ENCODE measurements at places on chromosomes 7 and 10. TPM values are rescaled to one million over a fixed set of nuclear protein-coding genes. Genes with fewer than 3 reads are reported as not detected.

DNA sequence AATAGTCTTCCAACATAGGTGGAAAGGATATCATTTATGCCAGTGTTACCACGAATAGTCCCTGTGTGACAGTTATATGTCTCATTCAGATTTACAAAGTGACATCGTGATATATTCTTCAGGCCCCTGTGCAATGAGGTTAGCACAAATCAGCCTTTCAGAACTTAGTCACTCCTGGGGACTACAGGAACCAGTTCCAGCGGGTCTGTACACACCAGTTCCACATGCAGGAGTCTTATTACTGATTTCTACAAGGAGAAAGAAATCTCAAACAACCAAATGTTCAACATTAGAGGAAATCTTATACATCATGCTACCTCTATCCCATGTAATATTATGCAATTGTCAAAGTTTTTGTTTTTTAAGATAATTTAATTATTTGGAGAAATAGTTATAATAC is 4.4 kb upstream of the WDR91 start:
- H3K36me3 ChIP-seq, result no peaks in the 10 kb centered on the region
- H3K27ac ChIP-seq, result no peak overlapping the region
- H3K4me3 ChIP-seq, result no peak overlapping the region
- no peaks in the 10 kb centered on the region for H3K27me3 ChIP-seq
- no peaks in the 10 kb centered on the region for H3K4me1 ChIP-seq
- DNase-seq, result no peak

DNA sequence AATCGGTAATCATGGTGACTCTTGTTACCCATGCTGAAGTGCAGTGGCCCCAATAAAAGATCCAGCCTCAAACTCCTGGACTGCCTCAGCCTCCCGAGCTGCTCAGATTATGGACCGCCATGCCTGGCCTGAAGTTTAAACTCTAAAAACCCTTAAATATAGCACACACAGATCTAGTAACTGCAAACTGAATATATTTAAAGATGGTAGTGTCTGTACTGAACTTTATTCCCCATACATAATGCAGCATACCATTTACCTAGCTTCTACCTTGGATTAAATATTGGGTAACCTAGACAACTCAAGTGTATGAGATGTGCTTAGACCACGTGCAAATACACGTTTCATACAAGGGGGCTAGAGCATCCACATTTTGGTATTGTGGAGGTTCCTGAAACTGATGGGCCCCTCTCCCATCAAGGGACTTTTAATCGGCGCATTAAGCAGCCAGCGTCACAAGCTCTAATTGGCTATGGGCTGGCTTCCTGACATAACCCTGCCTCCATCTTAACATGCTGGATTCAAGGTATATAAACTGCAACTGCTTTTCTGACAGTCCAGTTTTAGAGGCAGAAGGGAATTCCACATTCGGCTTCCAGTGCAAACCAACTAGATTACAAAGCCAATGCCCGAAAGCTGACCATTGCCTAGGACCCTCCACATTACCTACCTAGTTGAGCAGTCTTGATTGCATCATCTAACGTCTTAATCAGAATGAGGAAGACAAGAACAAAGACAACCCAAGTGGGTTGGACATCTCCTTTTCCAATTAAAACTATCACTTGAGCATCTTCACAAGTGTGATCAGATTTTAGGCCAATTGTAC is 13.0 kb downstream of the HNRNPA2B1 start:
- peak overlapping the region; percentile 41 for H3K27ac ChIP-seq
- H3K4me1 ChIP-seq, result peaks cover 3% of the 10 kb centered on the region
- H3K27me3 ChIP-seq, result no peaks in the 10 kb centered on the region
- DNase-seq, result no peak
- peaks cover 66% of the 10 kb centered on the region for H3K36me3 ChIP-seq

Gene CADPS2
- total RNA-seq, result 11.9 TPM

DNA sequence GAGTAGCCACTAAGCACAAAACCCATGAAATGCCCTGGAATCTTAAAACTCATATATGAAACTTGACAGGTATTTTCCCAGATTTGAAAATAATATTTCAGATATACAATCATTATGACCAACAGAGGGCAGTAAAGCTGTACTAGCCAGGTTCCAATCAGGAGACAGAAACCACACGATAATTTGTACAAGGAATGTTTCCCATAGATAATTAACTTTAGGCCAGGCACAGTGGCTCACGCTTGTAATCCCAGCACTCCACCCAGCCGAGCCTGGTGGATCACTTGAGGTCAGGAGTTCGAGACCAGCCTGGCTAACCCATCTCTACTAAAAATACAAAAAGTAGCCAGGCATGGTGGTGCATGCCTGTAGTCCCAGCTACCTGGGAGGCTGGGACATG is 31.0 kb upstream of the NUB1 start:
- H3K27ac ChIP-seq, result no peak overlapping the region
- no peak overlapping the region for H3K4me3 ChIP-seq
- no peaks in the 10 kb centered on the region for H3K36me3 ChIP-seq
- H3K27me3 ChIP-seq, result peaks cover 39% of the 10 kb centered on the region
- H3K4me1 ChIP-seq, result no peaks in the 10 kb centered on the region

Gene HOXA11
- total RNA-seq, result 0.26 TPM

Gene SUPV3L1
- 49.9 TPM for total RNA-seq

DNA sequence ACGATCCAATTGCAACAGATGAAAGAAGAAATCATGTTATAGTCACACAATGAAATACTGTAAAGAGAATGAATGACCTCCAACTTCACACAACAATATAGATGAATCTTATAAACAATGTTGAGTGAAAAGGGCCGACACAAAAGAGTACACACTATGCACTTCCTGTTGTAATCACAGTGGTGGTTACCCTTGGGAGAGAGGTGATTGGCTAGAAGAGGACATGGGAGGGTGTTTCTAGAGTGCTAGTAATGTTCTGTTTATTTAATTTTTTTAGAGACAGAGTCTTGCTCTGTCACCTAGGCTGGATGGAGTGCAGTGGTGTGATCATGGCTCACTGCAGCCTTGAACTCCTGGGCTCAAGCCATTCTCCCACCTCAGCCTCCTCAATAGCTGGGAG is 82.5 kb downstream of the NDUFB2 start:
- no peak overlapping the region for H3K4me3 ChIP-seq
- no peak overlapping the region for H3K27ac ChIP-seq
- no peak for DNase-seq
- peaks cover 22% of the 10 kb centered on the region for H3K36me3 ChIP-seq
- no peaks in the 10 kb centered on the region for H3K27me3 ChIP-seq

DNA sequence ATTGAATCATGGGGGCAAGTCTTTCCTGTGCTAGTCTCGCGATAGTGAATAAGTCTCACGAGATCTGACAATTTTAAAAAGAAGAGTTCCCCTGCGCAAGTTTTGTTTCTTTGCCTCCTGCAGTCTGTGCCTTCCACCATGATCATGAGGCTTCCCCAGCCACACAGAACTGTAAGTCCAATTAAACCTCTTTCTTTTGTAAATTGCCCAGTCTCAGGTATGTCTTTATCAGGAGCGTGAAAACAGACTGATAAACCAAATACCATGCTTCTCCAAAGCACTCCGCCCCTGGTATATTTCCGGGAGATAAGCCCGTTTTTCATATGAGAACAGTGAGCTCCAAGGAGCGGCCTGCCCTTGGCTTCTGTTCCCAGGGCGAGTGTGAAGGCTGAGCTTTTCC is 118.9 kb downstream of the EVX1 start:
- H3K4me1 ChIP-seq, result peaks cover 18% of the 10 kb centered on the region
- H3K36me3 ChIP-seq, result no peaks in the 10 kb centered on the region
- no peak for DNase-seq

Gene VWDE
- total RNA-seq, result 28.8 TPM

- H3K27ac ChIP-seq, result no peak overlapping the region
- no peak overlapping the region for H3K4me3 ChIP-seq
- DNase-seq, result no peak
- no peaks in the 10 kb centered on the region for H3K4me1 ChIP-seq
Observed at GRCh38 chr10:113647812-113648211, 16.0 kb downstream of the NRAP start.

Gene GDF10
- not detected for total RNA-seq

DNA sequence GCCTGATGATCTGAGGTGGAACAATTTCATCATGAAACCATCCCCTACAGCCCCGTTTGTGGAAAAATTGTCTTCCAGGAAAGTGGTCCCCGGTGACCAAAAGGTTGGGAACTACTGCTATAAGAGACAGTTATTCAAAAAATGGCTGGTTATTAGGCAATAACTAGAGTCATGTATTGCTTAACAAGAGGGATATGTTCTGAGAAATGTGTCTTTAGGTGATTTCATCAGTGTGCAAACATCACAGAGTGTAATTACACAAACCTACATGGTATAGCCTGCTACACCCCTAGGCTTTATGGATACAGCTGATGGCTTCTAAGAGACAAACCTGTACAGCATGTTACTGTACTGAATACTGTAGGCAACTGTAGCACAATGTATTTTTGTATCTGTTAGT is 71.3 kb upstream of the CSTF2T start:
- no peak overlapping the region for H3K27ac ChIP-seq
- no peaks in the 10 kb centered on the region for H3K4me1 ChIP-seq
- no peaks in the 10 kb centered on the region for H3K27me3 ChIP-seq
- DNase-seq, result no peak
- no peak overlapping the region for H3K4me3 ChIP-seq

Gene LIPM
- not detected for total RNA-seq

Gene GLI3
- not detected for total RNA-seq

Gene MRC1
- 0.07 TPM for total RNA-seq

DNA sequence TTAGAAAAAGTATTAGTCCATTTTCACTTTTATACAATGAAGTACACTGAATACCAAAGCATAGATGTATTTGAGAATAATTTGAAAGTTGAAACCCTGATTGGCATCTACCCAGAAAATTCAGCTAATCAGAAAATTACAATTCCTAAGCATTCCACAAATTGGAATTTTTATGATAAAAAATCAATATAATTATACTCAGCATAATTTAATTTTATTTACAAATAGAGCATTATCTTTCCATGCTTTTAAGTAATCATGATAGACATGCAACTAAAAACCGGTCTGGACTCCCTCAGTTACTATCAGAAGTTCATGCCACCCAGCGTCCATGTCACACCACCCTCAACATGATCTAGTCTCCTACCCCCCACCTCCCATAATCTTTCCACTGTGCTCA is 50.4 kb downstream of the ARL4A start:
- H3K4me3 ChIP-seq, result no peak overlapping the region
- no peak for DNase-seq
- peaks cover 14% of the 10 kb centered on the region for H3K4me1 ChIP-seq
- H3K27ac ChIP-seq, result no peak overlapping the region
- H3K36me3 ChIP-seq, result no peaks in the 10 kb centered on the region

Gene CPN1
- not detected for total RNA-seq

- H3K4me3 ChIP-seq, result no peak overlapping the region
- no peaks in the 10 kb centered on the region for H3K36me3 ChIP-seq
- no peaks in the 10 kb centered on the region for H3K4me1 ChIP-seq
- H3K27ac ChIP-seq, result no peak overlapping the region
Observed at GRCh38 chr7:100491192-100491578, 7.5 kb downstream of the NYAP1 start.

Gene ADRB1
- total RNA-seq, result 0.48 TPM

DNA sequence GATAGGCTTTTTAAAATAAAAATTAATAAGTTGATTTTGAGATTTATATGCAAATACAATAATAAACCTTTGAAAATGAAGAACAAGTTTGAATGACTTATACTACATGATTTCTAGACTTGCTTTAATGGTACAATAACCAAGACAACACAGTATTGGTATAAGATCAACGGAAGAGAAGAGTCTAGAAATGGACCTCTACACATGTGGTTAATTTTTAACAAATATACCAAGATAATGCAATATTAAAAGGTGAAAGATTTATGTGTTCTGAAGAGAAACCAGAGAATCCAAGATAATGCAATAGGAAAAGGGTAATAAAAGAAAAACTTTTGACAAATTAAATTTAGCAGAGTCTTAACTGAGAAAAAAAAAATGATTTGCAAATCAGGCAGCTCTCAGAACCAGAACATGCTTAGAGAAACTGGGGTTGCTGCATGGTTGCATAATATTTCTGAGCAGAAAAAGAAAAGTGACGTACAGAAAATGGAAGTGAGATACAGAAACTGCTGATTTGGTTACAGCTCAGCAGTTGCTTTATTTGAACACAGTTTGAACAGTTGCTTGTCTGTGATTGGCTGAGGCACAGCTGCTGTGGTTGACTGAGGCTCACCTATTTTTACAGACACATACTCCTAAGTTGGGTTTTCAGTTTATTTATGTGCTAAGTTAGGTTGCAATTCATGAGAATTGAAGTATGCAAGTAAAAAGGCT is 365.9 kb downstream of the CRPPA start:
- no peaks in the 10 kb centered on the region for H3K36me3 ChIP-seq
- H3K4me3 ChIP-seq, result no peak overlapping the region
- no peaks in the 10 kb centered on the region for H3K4me1 ChIP-seq

GRCh38 chr10:75208181-75208580 is 2.4 kb upstream of the VDAC2 start:
- H3K4me1 ChIP-seq, result peaks cover 28% of the 10 kb centered on the region
- no peak overlapping the region for H3K4me3 ChIP-seq
- H3K27me3 ChIP-seq, result no peaks in the 10 kb centered on the region

- H3K4me3 ChIP-seq, result no peak overlapping the region
- DNase-seq, result no peak
- H3K36me3 ChIP-seq, result no peaks in the 10 kb centered on the region
- H3K27ac ChIP-seq, result no peak overlapping the region
- no peaks in the 10 kb centered on the region for H3K27me3 ChIP-seq
Observed at GRCh38 chr10:114308531-114309363, 69.7 kb downstream of the VWA2 start.

DNA sequence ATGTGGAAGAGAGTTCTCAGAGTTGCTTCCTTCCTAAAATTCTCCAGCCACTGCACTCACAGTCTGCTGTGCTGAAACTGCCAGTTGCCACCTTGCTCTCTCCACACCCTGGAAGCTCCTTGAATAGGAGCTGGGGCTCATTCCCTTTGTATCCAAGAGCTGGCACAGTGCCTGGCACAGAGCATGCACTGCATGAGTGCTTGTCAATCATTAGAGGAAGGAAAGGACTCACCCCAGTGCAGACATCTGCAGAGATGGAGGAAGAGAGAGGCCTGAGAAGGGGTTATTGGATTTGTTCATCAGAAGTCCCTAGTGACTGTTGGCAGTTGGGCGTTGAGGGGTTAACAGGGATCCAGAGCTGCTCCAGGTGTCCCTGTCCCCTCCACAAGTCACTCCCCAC is 41.7 kb upstream of the DUSP5 start:
- H3K27ac ChIP-seq, result peak overlapping the region; percentile 99
- H3K36me3 ChIP-seq, result no peaks in the 10 kb centered on the region
- H3K4me1 ChIP-seq, result peaks cover 61% of the 10 kb centered on the region
- peak; percentile 36 for DNase-seq

DNA sequence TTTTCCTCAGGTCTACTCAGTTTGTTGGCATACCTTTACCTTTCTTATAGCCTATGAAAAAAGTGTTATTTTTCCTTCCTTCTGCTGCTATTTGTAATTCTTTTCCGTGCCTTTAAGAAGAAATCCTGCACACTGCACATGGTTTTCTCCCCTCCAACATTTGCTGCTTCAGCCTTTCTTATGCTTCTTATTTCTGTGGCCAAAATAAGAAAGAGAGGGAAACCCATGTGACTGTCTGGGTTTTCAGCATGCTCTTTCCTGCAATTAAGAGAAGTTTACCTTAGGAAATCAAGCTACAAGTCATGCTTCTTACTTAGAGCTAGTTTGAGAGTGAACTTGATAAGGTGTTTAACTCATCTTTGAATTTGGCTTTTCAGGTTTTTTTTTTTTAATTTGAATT is 11.0 kb downstream of the TBC1D12 start:
- DNase-seq, result no peak
- H3K36me3 ChIP-seq, result no peaks in the 10 kb centered on the region
- H3K27me3 ChIP-seq, result no peaks in the 10 kb centered on the region
- H3K4me3 ChIP-seq, result no peak overlapping the region

GRCh38 chr10:89426230-89426868 is 12.0 kb downstream of the IFIT5 start:
- H3K27ac ChIP-seq, result no peak overlapping the region
- peak; percentile 16 for DNase-seq
- H3K4me1 ChIP-seq, result peaks cover 9% of the 10 kb centered on the region
- H3K4me3 ChIP-seq, result no peak overlapping the region

All from PC-9 (cell line).